ENCODE measurements at places on chromosomes 2 and 18.

- DNase-seq: no peak
Measured at GRCh38 chr2:107999158-107999557, 12.8 kb downstream of the SLC5A7 start.

DNA sequence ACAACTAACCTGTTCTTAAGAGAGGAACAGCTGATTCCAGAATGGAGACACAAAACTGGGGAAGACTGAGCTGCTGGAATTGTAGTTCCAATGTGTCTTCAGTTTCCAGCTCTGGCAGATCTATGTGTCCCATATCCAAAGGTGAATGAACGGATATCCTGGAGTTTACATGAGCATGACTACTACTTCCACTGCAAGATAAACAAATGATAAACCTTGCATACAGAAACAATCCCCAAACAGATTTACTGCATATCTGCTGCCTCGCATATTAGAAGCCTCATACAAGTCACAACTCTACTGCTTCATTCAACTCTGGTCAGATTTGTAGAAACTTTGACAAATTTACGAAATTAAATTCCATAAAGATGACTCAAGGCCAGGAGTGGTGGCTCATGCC, 15.0 kb downstream of the RTTN start:
- DNase-seq: no peak

DNA sequence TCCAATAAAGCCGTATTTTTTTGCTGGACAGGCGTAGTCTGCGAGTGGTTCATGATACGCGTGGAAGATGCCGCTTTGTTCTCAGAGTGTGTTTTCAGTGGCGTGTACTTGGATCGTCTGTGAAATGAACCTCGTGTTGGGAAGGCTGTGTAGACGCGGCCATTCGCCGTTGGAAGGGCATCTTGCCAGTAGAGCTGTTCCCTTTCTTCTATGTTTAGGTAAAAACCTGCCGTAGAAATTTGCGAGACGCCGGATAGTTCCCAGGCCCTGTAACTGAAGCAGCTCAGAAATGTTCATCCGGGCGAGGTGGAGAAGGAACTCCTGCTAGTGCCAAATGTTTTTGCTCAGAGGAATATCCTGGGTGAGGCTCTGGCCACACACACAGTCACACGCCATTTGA, 133.6 kb downstream of the NFATC1 start:
- no peak for DNase-seq

- DNase-seq: no peak
Measured at GRCh38 chr18:10898417-10898974, 250.9 kb downstream of the PIEZO2 start.

DNA sequence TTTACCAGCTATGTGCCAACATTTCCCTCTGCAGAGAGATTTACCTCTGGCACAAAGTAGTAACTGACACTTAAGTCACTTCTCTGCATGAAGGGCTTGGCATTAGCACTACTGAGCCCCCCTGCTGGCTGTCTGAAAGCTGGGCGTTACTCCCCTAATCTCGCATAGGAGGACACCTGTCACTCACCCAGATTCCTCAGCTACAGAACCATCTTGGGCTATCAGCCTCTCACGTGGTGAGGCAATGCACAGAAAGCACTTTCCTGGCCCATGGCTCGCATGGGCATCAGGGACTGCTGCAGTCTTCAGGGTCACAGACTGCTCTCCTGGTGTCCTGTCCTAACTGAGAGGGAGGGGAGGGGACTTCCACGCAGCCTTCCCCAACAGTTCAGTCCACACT, 12.0 kb downstream of the SERPINE2 start:
- no peak for DNase-seq

DNA sequence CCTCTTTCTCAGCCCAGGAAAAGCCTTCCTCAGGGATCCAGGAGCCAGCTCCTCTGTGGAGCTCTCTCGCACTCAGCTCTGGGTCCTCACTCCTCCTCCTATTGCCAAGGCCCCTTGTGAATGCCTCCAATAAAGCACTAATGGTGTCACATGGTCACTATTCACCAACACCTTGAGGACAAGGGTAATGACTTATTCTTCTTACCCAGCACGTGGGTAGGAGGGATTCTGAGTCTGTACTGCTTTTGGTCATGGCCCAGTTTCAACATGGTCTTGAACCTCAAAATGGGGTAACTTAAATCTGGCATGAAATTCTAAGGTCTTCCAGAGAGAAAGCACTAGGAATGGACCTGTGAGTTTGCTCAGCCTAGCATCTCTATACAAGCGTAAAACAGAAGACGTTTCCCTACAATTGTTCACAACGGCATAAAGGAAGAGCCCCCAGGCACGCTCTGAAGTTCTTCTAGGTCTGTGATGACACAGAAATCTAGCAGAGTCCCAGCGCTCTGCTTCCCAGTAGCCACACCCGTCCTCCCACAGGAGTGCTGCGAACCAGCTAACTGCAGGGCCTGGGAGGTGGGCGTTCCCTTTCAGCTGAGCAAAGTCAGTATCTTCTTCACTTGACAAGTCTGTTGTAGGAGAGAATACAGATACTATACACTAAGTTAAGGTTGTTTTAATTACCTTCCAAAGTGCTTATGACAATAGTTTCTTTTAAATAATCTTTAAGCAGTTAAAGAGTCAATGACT, 14.6 kb upstream of the KIDINS220 start:
- no peak for DNase-seq

- DNase-seq: no peak
Measured at GRCh38 chr18:80147037-80147417, 38.0 kb downstream of the ADNP2 start.

- DNase-seq: no peak
Measured at GRCh38 chr2:221501210-221501882, 70.8 kb downstream of the EPHA4 start.

DNA sequence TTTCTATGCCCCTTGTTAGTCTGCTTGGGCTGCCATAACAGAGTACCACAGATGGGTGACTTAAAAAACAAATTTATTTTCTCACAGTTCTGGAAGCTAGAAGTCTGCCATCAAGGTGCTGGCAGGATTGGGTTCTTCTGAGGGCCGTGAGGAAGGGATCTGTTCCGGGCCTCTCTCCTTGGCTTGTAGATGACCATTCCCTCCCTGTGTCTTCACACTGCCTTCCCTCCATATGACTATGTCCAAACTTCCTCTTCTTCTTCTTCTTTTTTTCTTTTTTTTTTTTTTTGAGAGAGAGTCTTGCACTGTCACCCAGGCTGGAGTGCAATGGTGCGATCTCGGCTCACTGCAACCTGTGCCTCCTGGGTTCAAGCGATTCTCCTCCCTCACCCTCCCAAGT, 13.1 kb upstream of the CCNYL1 start:
- no peak for DNase-seq

DNA sequence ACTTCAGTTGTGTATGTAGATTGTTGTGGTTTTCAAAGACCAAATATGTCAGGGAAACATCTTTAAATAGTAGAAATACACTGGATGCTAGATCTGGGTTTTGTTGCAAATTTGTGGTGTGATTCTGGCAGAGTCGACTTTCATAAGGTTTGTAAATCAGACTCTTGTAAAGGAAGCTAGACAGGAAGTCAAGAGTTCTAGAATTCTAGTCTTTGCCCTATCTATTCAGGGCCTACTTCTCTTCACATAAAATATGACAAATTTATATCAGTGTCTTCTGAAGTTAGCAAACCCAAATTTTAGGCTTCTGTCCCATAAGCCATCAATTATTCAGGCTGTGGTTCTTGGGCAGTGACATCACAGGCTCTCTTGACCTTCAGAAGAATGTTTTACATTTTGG, 1579.2 kb upstream of the PIK3C3 start:
- no peak for DNase-seq

DNA sequence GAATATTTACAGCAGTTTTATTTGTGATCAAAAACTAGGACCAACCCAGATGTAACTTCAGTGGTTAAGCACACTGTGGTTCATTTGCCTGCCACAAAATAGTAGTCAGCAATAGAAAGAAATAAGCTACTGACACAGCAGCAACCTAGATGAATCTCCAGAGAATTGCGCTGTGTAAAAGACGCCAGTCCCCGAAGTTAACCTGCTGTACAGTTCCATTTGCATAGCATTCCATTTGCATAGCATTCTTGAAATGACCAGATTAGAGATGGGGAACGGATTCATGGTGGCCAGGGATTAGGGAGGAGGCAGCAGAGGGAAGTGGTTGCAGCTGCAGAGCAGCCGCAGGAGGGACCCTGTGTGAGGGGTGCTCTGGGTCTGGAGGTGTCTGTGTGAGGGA, 39.3 kb upstream of the NFATC1 start:
- no peak for DNase-seq

- no peak for DNase-seq
Measured at GRCh38 chr2:200128296-200128695, 172.9 kb downstream of the MAIP1 start.

Data from activated CD4-positive, alpha-beta T cell treated with anti-CD3 and anti-CD28 coated beads for 4 hours (primary cell).